CD8-positive, alpha-beta T cell (primary cell): ENCODE measurements at places on chromosomes 7 and 10. TPM values are rescaled to one million over a fixed set of nuclear protein-coding genes. Genes with fewer than 3 reads are reported as not detected.

DNA sequence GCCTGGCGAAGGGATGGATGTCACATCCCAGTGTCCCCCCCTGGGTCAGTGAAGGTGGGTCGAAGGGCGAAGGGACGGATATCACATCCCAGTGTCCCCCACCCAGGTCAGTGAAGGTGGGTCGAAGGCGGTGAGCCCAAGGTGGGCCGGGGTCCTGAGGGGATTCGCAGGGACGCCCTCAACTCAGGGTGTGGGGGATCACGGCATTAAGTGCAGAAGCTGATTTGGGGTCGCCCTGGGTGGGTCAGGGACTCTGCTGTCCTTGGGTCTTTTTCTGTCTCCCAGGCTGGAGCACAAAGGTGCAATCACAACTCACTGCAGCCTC lies 21.9 kb downstream of the ADAP1 start:
- no peak for DNase-seq

DNA sequence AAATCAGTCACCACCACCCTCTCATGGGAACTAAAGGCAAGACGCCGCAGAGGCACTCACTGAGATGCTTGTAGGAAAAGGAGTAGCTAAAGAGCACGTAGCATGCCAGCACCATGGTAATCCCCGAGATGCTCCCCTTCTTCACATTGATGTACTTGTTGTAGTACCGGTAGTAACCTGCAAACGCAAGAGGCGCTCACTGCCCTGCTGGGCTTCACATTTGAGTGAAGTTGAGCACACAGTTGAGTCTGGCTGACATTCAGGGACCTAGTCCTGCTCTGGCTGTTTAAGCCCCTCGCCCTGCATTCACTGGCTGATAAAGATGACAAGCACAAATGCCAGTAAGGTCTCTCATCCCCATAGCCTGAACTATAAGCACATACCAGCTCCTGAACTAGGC lies 6.9 kb downstream of the ATP5MF start:
- DNase-seq: no peak

DNA sequence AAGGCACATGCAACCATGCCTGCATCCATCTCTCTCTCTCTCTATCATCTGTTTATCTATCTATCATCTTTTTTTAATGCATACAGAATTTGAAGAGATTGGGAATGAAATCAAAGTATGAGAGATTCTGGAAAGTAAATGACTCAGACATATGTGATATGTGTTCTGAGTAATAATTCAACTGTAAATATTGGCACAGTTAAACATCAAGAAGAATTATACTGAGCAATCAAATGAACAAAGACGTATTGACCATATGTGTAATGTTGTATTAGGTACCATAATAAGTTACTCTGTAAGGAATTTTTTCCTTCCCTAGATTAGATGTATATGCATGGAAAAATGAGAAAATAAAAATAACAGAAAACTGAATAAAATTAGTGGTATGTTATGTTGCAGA lies 108.3 kb downstream of the SUGCT start:
- no peak for DNase-seq

Gene ZNRF2
- total RNA-seq: 26.1 TPM

Gene SPDYE8
- total RNA-seq: not detected

Gene PPIF
- total RNA-seq: 33.7 TPM

Gene OR9A2
- total RNA-seq: not detected

Gene PGAM2
- 1.1 TPM for total RNA-seq

Gene ALOX5
- 3.9 TPM for total RNA-seq
